ENCODE measurements at places on chromosomes 7 and 10.

- no peak for DNase-seq
These were observed 107.3 kb upstream of the SEMA3D start for GRCh38 chr7:85294176-85294575.

DNA sequence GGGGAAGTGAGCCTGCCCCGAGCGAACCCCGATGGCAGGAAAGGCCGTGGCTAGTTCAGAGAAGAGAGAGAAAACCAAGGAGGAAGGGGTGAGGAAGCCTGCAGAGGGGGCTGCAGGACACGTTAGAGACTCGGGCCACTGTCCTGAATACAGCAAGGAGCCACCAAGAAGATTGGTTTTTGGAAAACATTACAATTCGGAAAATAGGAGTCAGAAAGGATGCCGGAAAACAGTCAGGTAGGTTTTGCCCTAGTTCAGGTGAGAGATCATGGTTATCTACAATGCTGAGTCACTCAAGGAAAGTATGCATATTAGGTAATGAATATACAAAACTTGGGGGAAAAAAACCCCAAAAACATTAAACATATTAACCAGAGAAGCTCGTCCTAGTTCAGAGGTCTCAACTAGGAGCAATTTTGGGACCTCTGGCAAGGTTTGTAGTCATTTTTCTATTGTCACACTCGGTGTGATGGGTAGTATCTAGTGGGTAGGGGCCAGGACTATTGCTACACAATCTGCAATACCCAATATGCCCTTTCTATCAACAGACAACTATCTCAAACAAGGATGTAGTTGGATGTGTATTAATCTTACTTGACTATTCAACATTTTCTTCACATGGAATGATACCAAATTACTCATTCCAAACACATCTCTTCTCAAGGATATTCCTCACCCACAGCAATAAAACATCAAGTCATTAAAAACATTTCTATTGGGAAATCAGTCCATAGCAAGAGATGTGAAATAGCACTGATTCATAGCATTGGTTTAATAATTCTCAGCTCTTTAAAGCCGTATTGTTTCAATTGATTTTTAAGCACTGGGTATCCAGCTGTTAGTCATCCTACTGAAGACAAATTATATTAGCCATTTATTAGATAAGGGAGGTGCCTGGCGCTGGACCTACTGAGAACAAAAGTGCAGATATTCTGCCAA lies 74.4 kb upstream of the RSU1 start:
- DNase-seq: no peak

GRCh38 chr7:156156734-156157408 lies 344.6 kb upstream of the SHH start:
- no peak for DNase-seq

- DNase-seq: no peak
These were observed at the start of gene PILRA for GRCh38 chr7:100373261-100373831. Gene PILRA (plus strand): TSS chr7:100373487. CDS start chr7:100373657, 170 bp downstream.

- DNase-seq: no peak
These were observed 37.2 kb upstream of the BTBD16 start for GRCh38 chr10:122233857-122234348.

DNA sequence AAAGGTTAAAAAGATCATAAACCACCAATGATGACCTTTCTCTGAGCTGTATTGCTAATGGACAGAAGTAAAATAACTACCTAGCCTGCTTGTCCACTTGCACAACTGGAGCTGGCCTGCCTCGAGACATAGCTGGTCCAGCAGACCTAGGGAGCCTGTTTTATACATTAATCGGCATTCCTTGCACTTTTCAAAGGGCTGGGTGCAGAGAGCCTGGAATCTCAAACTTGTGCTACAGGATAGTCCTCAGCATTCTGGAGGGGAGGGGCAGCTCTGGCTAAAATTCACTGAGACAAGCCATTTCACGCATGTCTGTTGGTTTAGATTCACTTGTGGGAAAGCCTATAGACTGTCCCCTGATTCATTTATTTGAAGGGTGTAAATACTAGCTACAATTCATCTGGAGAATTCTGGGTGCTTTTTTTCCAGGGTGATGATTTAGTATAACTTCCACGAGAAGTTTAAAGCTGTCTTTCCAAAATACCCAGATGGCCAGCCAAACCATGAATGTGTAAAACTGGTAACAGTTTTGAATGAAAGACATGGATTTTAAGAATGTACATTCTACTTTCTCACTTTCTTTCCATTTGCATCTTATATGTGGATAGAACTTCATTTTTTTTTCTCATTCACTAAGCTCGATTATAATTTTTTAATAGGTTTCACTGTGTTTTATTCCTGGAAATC lies 389.4 kb downstream of the KCNMA1 start:
- no peak for DNase-seq

DNA sequence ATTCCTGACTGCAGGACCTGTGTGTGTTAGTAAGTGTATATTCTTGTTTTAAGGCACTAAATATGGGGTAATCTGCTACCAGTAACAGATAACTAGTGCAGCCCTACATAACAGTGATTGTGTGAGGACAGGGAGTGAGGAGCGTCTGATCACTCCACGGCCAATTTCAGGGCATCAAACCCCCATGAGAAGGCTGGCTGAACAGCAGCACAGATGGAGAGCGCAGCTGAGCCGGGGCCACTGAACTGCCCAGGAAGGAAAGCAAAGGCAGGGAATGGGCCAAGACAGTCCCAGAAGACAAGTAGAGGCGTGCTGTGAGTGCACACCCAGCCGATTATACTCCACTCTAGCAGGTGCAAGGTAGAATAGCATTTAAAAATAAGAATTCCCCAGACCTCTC lies 157.1 kb upstream of the CHST15 start:
- no peak for DNase-seq
